ENCODE measurements at places on chromosomes 7 and 10.

DNA sequence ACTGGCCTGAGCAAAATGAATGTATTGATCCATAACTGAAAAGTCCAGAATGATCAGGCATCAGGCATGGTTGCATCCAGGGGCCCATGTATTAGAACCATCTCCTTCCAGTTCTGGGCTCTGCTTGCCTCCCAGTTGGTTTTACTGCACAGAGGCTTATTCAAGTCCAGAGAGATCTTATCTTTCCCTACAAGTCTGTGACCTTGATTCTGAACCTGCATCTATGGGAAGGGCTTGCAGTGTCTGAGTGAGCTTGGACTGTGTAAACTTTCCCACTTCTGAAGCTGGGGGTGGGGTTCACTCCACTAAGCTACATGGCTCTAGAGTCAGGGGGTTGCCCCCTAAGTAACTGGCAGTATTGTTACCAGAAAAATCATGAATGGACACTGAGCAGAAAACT, 136.2 kb downstream of the TCF7L2 start:
- DNase-seq: no peak

- no peak for DNase-seq
Measured at GRCh38 chr7:78900806-78901205, 552.7 kb downstream of the MAGI2 start.

- DNase-seq: no peak
Measured at GRCh38 chr7:128099204-128099671, 68.0 kb upstream of the LRRC4 start.

DNA sequence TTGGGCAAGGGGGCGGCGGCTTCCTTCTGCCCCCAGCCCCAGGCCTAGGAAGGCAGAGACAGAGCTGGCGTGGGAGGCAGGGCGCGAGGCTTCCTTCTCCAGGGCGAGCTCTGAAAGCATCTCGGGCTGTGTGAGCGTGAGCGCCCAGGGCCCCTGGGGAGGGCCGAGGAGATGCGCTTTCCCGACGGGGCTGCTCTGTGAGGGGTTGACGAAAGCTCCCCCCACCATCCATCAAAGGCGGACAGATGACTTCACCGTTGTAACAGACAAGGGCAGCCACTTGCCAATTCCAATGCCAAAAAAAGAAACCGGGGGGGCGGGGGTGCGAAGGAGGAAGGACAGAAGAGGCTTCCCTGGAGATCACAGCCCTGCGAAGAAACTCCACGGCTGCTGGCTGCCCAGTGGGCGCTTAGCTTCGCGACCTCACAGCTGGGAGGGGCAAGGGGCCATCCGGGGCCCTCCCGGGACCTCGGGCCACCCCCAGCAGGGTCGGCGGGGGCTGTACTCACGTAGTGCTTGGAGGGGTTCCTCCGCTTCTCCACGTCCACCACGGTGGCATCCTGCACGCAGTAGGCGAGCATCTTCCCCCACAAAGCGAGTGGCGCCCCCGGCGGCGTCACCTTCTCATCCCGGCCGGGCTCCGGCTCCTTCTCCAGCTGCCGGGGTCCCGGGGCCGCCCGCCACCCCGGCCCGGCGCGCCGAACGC, 537 bp downstream of the SH3PXD2A start:
- DNase-seq: no peak

DNA sequence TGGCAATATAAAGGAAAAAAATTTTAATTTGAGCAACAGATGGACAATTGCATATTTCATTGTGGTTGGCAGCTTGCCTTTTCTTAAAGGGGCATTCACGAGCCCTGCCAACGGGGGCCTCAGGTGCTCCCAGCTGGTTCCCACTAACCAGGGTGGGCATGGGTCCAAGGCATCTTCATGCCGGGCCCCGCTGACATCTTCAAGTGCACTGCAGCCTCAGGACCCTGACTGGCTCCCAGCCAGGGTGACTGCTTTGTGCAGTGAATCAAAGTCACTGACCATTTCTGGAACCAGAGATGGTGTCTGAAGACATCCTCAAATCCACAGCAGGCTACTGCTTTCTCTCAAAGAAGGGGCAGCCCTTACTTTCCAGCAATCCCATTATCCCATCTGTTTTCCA, 275.2 kb upstream of the MGMT start:
- DNase-seq: no peak

DNA sequence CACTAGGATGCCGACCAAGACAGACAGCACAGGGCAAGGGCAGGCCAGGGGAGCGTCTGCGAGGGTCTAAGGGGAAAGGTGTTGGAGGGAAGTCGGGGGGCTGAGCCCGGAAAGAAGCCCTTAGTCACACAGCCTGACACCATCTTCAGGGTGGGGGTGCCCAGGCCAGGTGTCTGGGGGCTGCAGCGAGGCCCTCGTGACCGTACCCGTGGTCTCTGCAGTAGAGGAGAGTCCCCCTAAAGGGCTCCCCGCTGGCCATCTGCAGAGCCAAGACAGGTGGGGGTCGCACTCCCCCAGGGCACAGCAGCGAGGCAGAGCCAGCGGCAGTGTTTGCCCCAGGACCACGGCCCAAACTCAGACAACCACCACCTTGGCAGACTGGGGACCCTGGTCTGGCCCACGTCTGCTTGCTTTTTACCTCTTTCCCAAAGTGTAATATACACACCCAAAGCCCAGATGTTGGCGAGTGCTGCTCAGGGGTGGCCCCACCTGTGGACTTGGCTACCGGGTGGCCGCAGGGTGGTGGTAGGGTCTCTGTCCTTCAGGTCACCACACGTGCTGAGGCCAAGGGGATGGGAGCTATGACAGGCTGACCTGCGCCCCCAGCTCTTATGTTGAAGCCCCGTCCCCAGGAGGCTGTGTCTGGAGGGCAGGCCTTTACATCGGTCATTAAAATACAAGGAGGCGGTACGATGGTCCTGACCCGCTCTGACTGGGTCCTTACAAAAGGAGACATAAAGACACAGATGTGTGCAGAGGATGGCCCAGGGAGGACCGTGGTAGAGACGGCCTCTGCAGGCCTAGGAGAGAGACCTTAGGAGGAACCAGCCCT, 107.4 kb downstream of the DNAJB6 start:
- DNase-seq: no peak

DNA sequence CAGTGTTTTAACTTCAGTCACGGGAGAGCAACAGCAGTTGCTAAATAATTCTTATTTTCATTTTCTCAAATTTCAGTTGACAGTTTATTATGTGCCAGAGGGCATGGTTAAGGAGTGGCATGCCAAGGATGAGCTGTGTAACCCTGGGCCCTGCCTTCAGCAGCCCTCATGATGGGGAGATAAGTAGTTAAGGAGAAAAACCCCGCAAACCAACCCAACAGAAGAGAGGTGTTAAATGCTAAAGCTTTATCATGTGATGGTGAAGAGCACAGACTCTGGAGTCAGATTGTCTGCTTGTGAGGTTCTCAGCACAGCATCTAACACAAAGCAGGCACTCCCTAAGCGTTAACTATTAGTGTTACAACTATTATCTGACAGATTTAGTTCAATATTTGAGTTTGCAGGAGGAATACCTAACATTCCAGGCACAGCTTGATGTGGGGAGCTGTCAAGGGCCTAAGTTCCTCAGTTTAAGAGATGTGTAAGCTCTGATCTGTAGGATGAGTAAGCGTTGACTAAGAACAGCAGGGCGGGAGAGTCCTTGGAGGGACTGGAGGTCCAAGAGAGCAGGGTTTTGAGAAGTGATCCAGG, 29.6 kb downstream of the STAM start:
- no peak for DNase-seq

DNA sequence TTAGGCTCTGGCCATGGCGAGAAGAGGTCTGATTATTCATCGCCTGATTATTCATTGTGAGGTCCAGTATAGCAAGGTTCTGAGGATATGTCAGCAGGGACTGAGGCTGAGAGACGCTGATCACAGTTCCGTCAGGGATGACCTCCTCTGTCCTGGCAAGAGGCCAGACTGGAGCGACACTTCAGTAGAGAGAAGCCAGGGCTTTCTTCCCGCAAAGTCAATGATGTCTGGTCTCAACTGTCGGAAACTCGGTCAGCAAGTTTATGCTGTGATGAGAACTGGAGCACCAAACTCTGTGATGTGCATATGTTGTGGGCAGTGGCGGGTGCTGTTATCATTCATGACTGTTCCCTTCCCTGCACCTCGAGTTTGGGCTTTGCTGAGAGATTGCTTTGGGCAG, 29.0 kb upstream of the GNA12 start:
- DNase-seq: no peak

DNA sequence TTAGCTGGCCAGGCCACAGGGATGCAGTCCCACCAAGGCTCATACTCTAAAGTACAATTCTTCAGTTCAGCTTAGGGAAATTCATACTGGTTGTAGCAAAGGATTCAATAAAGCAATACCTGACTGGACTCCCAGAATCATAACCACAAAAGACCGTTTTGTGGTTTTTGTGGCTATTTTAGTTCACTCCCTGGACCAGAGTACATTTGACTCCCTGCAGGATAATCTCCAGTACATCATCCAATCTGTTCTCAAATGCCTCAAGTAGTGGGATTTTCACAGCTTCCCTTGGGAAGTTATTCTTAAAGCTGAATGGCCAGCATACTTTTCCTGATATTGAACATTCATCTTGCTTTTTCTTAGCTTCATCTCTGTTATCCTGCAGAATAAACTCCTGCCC, 29.3 kb upstream of the YAE1 start:
- DNase-seq: no peak

DNA sequence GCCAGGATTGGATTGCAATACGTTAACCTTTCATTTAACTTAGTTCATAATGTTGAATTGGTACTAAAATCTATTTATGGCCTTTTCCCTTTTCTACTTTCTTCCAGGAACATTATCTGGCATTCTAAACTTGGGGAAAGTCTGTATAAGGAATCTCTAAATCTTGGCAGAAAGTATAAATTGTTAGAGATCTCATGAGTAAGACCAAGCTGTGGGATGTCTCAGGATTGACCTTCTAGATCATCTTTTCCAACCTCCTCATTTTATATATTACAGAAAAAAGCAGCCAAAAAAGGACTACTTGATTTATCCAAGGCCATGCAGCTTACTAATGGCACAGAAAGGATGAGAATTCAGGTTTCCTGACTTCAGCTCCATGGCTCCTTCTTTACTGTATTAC, 598.3 kb downstream of the INHBA start:
- DNase-seq: no peak

GRCh38 chr7:159023206-159023605, 121.5 kb downstream of the VIPR2 start:
- DNase-seq: no peak

- no peak for DNase-seq
Measured at GRCh38 chr7:29989257-29989995, at the start of gene SCRN1. TSS of gene SCRN1 (minus strand) at chr7:29989801. CDS start at chr7:29969067, 20,734 bp downstream.

GRCh38 chr10:46299286-46299535, 12.4 kb downstream of the ANTXRL start:
- no peak for DNase-seq

DNA sequence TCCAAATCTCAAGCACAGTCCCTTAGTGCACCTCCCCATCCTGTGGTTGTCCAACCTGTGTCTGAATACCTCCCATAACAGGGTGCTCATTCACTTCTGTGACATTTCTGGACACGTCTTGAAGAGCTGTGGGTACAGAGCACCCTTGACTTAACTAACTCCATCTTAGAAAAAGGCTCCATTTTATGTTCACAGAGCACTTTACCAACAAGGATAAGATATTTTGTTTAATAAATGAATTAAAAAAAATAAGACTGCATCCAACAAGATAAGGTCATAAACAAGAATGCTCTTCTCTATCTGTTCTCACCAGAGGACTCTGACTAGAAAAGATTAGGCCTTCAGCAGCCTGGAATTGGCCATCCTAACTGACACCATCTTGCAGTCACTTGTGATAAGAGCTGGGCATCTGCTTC, 335.2 kb upstream of the ZNF32 start:
- DNase-seq: no peak

DNA sequence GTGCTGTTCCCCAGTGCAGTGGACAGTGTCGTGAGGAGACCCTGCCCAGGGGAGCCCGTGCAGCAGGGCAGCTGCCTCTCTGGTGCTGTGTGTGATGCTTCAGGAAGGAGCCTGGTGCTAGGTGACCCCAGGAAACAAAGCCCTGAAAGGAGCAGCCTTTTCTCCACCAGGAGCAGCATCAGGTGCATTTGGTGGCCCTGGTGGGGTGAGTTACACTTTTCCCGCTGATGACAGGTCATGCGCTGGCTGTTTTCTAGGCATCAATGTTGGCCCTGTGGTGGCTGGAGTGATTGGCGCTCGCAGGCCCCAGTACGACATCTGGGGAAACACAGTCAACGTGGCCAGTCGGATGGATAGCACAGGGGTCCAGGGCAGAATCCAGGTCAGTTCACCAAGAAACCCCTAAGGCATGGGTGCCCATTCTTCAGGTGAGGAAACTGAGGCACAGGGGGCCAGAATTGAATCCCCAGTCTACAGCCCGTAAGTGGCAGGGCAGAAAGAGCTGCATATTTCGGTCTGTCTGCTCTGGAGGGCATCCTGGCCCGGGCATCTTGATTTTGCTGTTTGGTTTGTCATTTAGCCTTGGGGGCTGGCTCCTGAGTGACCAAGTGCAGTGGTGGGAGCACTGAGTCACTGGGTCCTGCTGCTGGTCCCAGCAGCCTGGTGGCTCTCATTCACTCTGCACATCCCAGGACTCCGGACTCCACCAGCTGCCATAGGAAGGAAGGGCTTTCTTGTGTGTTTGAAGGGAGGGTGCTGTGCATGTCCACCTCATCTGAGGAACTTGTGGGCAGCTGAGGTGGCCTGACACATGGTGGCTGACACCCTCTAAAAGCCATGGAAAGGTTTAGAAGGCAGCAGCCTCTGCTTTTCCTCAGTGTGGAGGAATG, 136.3 kb downstream of the ADCY1 start:
- DNase-seq: no peak

GRCh38 chr7:14228341-14228740, 238.9 kb upstream of the ETV1 start:
- no peak for DNase-seq

DNA sequence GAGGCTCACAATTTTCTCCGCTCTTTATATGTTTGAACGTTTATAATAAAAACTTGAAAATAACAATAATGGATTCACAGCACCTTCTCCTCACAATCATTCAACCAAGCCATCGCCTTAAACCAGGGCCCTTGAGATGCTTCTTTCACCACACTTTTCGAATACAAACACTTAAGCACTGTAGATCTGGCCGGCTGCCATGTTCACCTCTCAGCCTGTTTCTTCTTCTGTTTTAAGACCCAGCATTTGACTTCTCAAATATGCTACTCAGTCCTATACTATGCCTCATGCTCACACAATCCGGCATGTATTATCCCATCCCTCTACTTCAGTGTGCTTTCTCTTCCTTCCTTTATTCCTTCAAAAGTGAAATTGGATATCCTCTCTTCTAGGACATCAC, 280.6 kb downstream of the TFEC start:
- DNase-seq: no peak

GRCh38 chr7:35613150-35613549, 81.8 kb downstream of the HERPUD2 start:
- DNase-seq: no peak

GRCh38 chr10:113454341-113455061, 98.4 kb upstream of the HABP2 start:
- DNase-seq: no peak
